Activated CD4-positive, alpha-beta T cell treated with anti-CD3 and anti-CD28 coated beads, Interleukin-10, Interleukin-2, amounts not matched to agents 100 ng/mL and 50 ng/mL, durations not matched to agents 16 hours and 8 hours (primary cell): ENCODE measurements at places on chromosomes 11 and 22.

- no peak for DNase-seq
These were observed 60.8 kb downstream of the ARHGAP32 start for GRCh38 chr11:129131316-129131715.

- DNase-seq, result no peak
These were observed 184.3 kb upstream of the CTSC start for GRCh38 chr11:88521799-88522201.

DNA sequence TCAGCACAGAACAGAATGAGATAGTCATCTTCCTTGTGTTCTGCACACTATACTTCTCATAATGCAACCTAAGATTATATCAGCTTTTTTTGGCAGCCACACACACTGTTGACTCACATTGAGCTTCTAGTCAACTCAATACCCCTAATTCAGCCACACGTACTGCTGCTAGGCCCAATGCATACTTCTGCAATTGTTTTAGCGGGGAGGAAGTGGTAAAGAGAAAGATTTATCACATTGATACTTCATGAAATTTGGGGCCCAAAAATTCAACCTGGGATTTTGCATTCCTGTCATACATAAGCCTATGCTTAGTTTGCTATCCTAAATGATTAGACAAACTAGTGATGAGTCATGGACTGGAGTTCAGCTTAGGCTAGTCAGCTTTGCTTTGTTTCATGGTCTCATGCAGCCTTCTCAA lies 8.6 kb upstream of the UPB1 start:
- DNase-seq, result peak; percentile 96

DNA sequence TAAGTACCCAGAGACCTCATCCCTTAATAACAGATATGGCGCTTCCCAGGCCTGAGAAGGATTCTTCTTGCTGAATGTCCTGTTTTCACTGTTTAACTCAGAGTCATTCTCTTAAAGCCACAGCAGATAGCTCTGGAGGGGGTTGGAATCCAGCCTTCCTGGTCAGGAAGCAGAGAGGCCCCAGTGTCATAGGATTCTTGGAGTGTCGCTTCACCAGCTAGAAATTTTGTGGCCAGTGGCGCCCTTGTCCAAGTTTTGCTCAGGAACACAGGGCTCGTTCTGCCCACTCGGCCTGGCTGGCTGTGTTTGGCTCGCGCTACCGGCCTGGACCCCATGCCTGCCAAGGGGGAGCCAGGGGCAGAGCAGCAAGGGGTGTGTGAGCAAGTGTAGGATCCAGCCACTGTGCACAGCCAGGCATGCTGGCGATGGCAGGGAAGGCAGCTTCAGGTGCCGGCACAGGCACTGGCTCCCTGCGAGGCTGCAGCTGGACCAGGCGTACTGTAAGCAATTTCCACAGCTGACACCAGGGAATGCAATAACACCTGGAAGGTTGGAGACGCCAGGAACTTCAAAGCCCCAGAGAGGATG lies 214.8 kb upstream of the SESN3 start:
- no peak for DNase-seq

- DNase-seq, result no peak
These were observed 97.6 kb downstream of the FEZ1 start for GRCh38 chr11:125398475-125398874.

DNA sequence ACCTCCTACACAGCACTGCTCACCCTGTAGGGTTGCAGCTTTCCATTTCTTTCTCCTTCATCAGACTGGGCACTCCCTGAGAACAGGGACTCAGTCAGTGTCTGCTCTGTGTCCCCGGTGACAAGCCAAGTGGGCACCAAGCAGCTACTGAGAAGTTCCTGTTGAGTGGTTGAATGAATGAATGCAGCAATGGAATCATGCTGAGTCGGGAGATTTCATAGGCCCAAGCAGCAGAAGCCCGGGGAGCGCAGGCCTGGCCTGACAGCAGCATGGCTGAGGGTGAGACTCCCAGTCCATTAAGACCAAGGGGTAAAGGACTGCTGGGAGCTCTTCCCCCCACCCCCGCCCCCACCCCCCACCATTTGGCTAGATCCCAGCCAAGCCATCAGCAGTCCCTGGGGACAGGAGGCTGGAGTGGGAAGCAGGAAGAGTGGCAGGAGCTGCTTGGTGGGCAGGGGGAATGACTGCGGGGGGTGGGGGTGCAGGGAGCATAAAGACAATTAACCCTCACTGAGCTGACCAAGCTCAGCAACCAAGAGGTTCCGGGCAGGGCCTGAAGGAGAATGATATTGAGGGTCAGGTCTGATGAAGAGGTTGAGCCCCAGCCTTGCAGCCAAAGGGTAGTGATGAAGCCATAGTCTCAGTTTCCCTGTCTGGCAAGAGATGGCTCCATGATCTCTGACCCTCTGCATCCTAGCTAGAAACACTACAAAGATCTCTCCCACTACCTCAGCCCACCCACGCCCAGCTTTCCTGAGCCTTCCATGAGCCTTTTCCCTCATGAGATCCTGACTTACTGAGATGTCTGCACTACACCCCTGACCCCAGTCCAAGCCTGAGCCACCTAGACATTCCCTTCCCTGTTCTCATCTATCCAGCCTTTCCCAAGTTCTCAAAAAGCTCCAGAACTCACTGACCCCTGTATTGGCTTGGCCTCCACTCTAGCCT lies 2.8 kb downstream of the PDE2A start:
- no peak for DNase-seq

- no peak for DNase-seq
These were observed 16.3 kb upstream of the GPR83 start for GRCh38 chr11:94417386-94417987.

GRCh38 chr11:124748481-124749343 lies 3.3 kb downstream of the VSIG2 start:
- DNase-seq, result no peak

- no peak for DNase-seq
These were observed 344.2 kb downstream of the SHANK2 start for GRCh38 chr11:70908223-70908622.

DNA sequence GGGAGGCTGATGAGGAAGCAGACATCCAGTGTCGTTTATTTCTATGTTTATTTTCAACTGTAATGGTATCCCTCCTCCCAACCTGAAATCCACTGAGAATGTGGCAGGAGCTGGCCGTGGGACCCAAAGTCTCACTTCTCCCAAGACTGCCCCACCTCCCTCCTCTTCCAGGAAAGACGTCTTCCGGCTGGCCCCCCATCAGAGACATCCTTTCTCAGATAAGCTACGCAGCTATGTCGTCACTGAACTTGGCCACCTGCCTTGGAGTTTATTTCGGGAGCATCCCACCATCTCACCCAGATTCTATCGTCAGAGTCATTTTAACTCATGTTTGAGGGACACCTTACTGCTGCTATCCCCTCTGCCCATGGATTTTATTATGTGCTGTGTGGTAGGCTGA lies 13.9 kb downstream of the TMEM184B start:
- DNase-seq, result no peak

- DNase-seq, result no peak
These were observed 3.6 kb downstream of the SLC43A1 start for GRCh38 chr11:57511741-57512430.

- no peak for DNase-seq
These were observed 70.8 kb downstream of the WNT7B start for GRCh38 chr22:45905924-45906865.

GRCh38 chr11:95500466-95500865 lies 269.5 kb upstream of the SESN3 start:
- no peak for DNase-seq

GRCh38 chr11:67276781-67277230 lies 10.5 kb downstream of the GRK2 start:
- peak; percentile 79 for DNase-seq

DNA sequence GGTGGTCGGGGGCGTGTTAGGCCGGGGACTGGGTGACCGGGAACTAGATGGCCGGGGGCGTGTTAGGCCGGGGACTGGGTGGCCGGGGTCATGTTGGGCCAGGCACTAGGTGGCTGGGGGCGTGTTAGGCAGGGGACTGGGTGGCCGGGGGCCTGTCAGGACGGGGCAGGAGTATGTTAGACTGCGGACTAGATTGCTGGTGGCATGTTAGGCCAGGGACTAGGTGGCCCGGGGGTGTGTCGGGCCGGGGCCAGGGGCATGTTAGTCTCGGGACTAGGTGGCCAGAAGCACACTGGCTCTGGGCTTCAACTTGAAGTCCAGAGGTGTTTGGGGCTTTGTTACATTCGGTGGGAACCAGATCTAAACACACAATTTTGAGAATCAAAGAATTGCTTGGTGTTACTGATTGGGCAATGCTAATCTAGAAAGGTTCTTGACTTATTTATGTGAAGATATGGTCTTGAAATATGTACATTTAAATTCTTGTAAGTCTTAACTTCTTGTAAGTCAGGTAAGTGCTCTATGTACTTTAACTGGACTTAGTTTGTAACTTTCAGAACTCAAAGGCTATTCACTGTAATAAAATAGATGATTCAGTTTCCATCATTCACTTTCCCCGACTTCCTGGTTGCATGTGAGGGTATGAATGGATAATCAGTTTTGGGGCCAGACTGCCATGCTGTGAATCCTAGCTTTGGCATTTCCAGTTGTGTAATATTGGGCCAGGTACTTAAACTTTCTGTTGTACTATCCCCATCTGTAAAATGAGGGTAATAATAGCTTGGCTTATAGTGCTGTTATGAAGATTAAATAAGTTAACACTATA lies 1.1 kb downstream of the EXT2 start:
- no peak for DNase-seq

DNA sequence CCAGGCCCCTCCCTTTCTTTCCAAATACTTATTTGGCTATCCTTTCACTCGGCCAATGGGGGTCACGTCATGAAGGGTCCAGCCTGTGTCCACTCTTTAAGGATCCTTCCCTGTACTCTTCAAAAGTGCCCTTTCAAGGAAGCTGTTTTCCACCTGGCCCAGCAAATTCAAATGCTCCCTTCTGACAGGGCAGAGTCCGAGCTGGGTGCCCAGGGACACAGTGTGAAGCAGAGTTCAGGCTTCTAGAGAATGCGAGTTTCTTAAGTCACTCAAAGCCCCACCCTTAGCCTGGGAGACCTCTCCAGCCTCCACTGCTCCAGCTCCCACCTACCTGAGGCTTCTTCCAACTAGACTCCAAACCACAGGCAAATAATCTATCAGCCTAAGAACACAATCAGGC lies 5.5 kb upstream of the APOA1 start:
- DNase-seq, result no peak

- no peak for DNase-seq
These were observed 11.5 kb downstream of the CCDC117 start for GRCh38 chr22:28783786-28784671.

DNA sequence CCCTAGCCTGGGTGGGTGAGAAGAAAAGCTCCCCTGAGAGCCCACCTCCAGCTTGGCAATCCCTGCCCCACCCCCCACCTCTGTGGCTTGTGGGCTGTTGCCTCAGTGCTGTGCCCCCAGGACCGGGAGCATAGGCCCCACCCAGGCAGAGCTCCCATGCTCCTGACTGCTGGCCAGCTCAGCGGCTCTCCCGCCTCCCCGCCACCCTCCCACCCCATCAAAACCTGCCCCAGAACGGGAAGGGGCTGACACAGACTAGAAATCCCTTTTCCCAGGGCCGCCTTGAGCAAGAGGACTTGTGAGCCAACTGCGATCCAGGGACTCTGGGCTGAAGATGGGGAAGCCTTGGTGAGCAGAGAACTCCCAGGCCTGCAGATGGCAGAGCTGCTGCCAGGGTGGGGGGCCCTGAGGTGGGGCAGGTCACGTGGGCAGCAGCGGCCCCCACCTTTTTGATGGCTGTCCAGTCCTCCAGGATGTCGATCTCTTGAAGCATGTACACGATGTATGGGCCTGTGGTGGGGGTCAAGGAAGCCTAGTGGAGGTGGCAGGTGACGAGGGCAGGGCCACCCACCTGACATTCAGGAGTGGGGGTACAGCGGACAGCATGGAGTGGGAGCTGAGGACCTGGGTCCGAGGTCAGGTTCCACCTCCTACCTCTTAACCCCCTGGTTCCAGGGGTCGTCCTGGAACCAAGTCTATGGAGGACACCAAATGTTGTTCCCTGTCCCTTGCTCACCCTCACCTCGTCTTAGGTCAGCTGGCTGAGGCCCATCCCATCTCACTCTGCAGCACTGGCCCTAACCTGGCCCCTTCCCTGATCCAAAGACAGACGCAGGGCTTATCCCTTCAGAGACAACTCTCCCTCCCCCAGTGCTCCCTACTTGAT lies 2.3 kb upstream of the RIN1 start:
- no peak for DNase-seq

DNA sequence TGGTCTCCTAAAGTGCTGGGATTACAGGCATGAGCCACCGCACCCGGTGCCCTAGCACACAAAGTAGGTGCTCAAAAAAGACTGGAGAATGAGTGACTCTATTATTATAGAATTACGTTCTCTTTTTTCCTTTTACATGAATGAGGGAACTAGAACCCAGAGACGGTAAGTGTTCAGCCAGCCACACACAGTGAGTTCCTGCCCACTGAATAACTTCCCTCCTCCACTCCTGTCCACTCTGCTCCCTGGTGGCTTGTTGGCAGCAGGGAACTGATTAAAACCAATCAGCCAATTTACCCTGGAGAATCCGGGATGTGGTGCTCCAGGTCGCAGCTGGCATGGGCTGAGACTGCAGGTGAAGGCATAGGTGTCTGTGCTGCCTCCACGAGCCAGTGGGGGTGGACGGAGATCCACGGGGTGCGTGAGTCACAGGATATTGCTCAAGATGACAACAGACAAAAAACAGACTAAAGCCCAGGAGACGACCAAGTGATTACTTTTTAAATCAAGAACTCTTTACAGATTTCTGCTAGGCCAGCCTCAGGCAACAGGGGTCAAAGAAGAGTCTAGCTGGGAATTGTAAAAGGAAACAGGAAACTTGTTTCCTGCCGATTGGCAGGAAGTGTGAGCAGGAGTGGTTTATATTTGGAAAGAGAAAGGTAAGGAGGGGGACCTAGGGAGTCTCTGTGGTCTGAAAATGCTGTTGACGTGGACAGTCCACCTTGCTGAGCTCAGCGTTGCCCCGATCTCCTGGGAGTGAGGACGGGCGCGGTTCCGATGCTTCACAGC lies 95.2 kb upstream of the TP53I11 start:
- peak; percentile 2 for DNase-seq

DNA sequence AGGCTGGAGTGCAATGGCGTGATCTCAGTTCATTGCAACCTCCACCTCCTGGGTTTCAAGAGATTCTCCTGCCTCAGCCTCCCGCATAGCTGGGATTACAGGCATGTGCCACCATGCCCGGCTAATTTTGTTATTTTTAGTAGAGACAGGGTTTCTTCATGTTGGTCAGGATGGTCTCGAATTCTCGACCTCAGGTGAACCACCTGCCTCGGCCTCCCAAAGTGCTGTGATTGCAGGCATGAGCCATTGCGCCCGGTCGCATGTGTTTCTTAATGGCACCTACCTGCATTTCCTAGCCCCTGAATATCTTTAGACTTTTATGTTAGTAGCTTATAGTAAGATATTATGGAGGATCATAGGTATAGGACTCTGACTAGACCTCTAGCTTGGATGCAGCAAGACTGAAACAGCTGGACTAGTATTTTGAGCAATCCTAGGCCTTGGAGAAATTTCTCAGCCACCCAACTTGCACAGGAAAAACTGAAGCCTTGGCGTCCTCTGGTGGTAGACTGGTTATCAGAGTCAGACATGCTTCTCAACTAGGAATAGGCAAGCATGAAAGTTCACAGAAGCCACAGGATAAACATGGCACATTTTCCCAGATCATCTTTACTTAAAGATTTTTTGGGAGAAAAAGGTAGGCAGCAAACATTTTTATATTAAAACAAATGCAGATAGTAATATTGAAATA lies 22.7 kb upstream of the C1QTNF4 start:
- DNase-seq, result peak; percentile 33
